Stimulated activated CD4-positive, alpha-beta T cell treated with anti-CD3 and anti-CD28 coated beads, TNF-alpha, amount 100 ng/mL, for 1 hour (primary cell): ENCODE measurements at places on chromosomes 4 and X.

DNA sequence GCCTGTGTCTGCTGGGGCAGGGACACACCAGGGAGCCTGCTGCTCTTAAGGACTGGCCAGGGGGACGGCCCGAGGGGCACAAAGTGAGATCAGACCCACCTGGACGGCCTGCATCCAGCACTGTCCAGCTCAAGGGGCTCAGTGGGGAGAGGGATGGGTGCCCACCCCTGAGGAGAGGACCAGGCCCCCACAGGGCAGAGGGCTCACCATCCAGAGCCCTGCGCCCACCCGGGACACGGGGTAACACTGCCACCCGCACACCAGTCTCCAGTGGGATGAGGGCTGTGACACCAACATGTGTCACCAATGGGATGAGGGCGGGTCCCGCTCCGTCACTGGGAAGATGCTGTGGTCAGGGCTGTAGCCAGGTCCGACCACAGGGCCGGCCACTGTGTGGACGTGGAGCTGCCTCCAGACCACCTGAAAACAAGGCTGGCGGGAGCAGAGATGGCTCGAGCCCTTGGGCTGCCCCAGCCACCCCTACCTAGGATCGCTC, 13.2 kb downstream of the DGKQ start:
- no peak for DNase-seq

- no peak for DNase-seq
Measured at GRCh38 chr4:177057186-177057585, 252.5 kb upstream of the NEIL3 start.

DNA sequence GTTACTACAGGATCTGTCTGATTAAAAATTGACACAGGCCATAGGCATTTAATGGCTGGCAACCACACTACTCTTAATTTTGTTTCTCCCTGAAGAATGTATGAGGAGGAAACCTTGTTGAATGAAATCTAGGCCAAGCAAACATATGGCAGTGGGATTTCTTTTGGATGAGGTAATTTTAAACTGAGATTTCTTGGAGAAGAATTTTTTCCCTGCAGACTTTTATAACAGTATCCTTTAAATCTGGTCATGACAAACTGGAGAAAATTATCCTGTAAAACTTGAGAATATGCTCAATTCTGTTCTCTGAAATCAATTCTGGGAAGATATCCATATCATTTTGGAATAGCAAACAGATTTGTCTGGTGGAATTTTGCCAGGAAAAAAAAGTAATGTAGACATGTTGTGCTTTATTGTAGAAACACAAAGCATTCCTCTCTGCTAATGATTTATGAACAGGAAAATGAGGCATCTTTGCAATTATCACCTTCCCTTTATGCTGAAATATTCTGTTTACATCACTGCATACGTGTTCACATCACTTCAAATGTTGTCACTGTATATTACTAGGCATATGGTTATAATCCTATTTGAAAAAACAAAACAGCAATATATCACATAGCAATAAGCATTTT, 108.3 kb upstream of the ARSJ start:
- no peak for DNase-seq

DNA sequence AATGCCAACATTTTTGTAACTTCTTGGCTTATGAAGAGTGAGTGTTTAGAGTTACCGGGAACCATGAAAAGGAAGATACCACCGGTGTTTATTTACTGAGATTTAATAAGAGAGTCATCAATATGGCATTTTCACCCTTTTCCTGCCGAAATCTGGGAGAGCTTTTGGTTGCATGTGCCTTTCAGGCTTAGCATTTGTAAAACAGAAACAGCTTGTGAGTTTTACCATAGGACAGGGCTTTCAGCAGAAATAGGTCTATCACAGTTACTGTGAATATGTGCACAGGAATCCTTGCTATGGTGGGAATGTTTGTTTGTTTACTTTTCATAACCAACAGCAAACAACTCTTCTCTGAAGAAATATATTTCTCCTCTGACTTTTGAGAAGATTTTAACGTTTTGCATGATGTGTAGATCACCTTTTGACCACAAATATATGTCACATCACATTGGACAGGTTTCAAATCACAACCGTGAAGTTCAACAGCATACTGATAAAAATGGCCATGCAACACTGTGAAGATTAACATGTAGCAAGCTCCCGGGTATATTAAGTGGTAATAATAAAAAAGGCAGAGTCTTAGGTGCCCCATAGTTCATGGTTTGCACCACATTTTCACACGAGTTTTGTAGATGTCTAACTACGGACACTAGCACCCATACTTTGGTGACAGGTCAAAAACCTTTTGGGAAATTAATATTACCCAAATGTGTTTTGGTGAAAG, 21.3 kb downstream of the ARHGAP24 start:
- DNase-seq = no peak

DNA sequence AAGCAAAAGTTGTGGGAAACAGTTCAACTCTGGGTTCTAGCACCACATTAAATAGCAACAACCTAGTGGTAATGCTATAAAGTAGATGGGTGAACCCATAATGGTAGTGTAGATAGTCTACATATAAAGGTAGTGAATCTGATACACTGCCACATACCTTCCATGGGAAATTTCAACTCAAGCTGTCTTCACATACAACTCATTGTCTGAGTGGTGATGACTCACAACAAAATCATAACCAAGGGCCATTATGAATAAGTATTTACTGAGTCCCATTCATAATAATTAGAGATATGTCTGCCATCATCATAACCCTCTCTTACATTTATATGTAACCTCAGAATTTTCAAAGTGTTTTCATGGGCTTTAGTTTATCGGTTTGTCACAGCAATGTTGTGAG, 34.8 kb downstream of the EGF start:
- DNase-seq = no peak

- no peak for DNase-seq
Measured at GRCh38 chr4:174563399-174563798, 41.1 kb upstream of the HPGD start.

DNA sequence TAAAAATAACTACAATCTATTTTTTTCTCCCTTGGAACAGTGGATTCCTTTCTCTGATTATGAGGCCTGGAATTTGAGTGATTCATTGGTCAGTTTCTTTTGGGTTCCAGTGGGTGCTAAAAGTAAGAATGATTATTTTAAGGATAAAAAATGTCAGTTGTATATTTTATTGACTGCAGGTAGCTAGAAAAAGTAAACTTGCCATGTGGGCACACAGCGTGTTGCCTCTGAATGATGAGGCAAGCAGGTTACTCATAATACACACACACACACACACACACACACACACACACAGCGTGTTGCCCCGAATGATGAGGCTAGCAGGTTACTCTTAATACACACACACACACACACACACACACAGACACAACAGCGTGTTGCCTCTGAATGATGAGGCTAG, 13.8 kb downstream of the GALNT7 start:
- no peak for DNase-seq

- no peak for DNase-seq
Measured at GRCh38 chr4:121696170-121696580, 605 bp downstream of the ANXA5 start.

- no peak for DNase-seq
Measured at GRCh38 chr4:114284629-114285028, 305.2 kb upstream of the ARSJ start.

GRCh38 chr4:120960656-120961267, 38.2 kb upstream of the PRDM5 start:
- no peak for DNase-seq

GRCh38 chr4:93532234-93532633, 296.3 kb upstream of the ATOH1 start:
- DNase-seq = no peak

DNA sequence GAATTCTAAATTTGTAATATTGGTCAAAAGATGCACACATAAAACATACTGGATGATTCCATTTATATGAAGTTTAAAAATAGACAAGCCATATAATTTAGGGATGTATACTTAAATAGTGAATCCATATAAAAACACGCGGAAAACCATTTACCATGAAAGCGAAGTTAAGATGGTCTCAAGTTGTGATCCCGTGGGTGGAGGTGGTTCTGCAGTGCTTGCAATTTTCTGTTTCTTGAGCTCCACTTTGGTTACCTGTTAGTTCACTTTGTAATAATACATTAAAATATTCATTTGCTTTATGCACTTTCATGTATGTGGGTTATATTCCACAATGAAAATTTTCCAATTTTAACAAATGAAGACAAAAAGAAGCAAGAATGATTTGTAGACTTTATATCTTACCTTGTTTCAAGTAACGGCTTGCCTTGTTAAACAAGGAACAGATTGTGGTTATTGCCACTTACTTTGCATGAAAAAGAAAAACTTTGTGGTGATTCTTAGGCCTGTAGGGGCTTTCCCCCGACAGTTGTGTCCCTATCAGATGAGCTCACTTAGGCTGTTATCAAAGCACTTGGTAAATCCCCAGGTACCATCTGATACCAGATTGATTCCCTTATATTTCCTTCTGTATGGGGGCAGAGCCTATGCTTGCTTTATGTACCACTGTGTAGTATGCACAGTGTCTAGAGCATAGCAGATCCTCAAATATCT, 12.2 kb downstream of the UCP1 start:
- DNase-seq = no peak

DNA sequence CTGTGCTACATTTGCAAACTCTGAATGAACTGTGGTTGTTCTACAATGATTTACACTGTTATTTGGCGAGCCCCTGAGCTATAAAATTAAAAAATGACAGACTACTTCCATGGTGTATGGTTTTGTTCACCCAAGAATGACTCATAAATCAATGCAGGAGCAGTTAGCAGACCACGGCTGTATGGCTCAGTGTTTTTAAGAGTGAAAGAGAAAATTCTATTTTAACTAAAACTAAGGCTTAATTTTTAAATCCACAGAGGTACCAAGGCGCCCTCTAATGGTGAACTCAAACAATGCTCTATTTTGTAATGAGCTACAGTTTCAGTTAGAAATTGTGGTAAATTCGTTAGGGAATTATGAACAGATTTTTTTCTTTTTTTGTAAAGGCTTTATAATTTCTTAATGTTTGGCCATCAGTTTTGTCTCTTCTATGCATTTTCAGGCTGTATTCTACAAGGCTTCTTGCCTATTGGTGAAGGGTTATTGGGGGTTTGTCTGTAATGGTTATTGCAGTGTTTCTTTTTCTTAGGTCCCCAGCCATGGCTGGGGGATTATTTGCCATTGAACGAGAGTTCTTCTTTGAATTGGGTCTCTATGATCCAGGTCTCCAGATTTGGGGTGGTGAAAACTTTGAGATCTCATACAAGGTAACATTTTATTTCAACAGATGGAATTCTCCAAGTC, 32.5 kb downstream of the HMGB2 start:
- no peak for DNase-seq

- DNase-seq = no peak
Measured at GRCh38 chr4:89109841-89110540, 1.3 kb upstream of the TIGD2 start.

DNA sequence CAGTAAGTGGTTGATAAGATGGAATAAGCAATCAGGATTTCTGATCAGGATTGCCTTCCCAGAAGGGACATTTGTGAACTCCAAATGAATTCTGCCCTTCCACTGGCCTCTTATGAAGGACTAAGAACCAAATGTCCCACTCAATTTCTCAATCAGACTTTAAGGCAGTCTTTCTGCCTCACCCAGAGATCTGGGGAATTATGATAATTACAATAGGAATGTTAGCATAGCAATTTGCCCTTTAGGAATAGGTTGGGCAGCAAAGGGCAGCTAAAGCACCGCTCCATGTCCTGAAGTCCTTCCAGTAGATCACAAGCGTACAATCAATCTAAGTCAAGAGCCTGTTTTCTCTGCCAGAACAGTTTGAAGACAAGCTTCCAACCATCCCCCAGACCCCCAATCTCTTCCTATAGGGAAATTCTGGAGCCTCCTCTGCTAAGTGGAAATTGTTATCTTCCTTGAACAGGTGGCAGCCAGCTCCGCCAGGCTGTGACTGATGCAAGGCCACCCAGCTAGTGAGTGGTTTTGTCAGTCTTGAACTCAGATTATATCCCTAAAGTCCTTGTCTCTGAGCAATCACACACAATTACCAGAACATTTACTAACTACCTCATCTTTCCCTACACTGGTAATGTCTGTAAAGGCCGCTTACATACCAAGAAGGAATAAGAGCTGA, 18.6 kb downstream of the NKX3-2 start:
- no peak for DNase-seq

DNA sequence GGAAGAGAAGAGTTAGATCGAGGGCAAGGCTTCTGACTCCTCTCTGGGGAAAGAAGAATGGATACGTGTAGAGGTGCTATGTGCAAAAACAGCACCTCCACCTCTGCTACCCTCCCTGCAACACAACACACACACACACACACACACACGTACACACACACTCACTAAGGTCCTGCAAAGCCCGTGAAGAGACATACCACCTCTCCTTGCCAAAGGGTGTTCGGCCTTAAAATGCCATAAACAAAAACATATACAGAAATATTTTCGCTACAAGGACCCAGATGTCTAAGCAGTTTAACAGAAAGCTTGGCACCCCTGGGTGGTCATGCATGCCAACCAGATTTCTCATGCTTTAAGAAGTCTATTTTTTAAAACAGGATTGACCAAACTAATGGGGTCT, 1.5 kb downstream of the TIFA start:
- DNase-seq = no peak

DNA sequence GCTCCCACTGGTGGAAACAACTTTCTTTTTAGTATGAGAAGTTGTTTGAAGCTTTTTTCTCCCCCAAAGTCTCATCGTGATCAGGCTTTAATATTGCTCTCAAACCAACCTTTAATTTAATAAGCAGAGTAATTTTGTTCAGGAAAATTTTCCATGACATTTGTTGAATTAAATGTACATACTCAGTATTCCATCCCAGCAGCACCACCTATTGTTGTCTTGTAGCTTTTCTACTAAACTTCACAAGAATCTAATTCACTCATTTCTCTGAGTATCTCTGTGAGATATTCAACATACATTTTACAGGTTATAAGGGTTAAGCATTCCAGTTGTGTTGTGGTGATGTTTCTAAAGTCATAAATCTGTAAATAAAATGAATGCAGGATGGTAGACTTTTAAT, 218.3 kb upstream of the HAND2 start:
- no peak for DNase-seq

DNA sequence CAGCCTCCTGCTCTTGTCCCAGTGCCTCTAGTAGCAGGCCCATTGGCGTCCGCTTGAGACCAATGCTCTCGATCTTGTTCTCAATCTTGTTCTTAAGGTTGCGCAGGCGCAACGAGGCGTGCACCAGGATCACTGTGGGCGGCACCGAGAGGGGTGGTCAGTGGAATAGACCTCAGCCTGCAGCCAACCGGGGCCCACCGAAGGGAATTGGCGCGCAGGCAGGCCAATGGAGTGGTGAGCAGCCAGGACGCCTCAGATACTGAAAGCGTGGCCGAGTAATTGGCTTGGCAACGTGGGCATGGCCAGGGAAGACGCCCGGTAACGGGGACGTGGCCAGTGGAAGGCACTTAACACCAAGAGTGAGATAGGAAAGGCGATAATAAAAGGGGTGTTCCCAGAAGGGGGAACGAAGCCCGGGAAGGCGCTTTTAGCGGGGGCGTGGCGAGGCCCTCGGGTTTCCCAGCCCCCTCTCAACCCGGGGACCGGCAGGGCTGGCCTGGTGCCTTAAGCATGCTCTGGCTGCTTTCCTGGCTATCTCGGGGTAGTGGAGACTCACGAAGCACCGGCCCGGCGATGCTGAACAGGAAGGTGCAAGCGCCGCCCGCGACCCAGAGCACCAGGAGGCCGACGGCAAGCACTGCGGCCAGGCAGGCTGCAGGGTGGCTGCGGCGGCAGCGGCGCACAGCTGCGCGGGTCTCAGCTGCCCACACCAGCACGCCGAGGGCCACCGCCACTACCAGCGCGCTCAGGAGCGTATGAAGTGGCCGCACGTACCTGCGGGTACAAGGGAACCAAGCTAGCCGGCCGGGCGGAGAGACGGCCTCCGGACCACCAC, 1.7 kb downstream of the PRAF2 start:
- DNase-seq = no peak

- no peak for DNase-seq
Measured at GRCh38 chrX:68725756-68726365, 78.4 kb downstream of the STARD8 start.

- no peak for DNase-seq
Measured at GRCh38 chr4:112199041-112199440, 32.5 kb upstream of the AP1AR start.
